ENCODE measurements at places on chromosomes 5 and 9. TPM values are rescaled to one million over a fixed set of nuclear protein-coding genes. Genes with fewer than 3 reads are reported as not detected.

IFNK gene
- not detected for total RNA-seq

SH3RF2 gene
- total RNA-seq = 1.0 TPM

ESM1 gene
- 1.8 TPM for total RNA-seq

MOB3B gene
- 8.0 TPM for total RNA-seq

TAF11L6 gene
- not detected for total RNA-seq

ACOT12 gene
- total RNA-seq = 0.21 TPM

NRARP gene
- total RNA-seq = 6.3 TPM

FOXB2 gene
- not detected for total RNA-seq

PCDHA1 gene
- 0.21 TPM for total RNA-seq

WNK2 gene
- total RNA-seq = 4.8 TPM

MEIKIN gene
- total RNA-seq = not detected

- DNase-seq = no peak
Observed at GRCh38 chr5:40384782-40385390, 294.8 kb upstream of the PTGER4 start.

DNA sequence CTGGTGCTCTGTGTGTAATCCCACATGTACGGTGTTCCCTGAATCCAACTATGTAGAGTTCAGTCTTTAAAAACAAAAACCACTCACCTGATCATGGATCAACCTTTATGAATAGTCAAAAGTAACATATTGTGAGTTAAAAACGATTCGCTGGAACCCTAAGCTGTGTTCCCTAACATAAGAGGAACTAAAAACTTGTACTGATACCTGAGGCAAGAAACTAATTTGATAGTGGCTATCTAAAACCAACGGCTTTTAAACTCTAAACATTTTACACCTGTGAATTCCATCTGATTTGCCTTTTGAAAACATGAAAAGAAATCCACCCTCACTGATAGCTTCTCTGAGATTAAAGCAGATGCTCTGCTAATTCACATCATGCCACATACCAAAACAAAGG is 101.5 kb downstream of the DEPDC1B start:
- DNase-seq = no peak

DNA sequence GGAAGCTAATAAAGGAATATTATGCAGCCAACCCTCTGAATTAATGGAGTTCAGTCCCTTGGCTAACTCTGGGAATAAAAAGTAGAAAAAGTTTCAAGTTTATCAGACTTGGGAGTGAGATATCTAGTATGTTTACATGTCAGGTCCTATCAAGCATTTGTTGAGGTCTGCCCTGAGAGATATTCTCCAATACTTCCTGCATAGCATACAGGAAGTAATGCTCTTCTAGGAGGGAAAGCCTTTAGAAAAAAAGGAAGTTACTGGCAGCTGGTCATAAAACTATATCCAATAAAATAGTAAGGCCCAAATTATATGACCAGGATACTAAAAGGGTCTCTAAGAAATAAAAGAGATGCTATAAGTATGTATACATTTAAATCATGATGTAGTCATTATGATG is 594.1 kb upstream of the FTMT start:
- DNase-seq = no peak

DNA sequence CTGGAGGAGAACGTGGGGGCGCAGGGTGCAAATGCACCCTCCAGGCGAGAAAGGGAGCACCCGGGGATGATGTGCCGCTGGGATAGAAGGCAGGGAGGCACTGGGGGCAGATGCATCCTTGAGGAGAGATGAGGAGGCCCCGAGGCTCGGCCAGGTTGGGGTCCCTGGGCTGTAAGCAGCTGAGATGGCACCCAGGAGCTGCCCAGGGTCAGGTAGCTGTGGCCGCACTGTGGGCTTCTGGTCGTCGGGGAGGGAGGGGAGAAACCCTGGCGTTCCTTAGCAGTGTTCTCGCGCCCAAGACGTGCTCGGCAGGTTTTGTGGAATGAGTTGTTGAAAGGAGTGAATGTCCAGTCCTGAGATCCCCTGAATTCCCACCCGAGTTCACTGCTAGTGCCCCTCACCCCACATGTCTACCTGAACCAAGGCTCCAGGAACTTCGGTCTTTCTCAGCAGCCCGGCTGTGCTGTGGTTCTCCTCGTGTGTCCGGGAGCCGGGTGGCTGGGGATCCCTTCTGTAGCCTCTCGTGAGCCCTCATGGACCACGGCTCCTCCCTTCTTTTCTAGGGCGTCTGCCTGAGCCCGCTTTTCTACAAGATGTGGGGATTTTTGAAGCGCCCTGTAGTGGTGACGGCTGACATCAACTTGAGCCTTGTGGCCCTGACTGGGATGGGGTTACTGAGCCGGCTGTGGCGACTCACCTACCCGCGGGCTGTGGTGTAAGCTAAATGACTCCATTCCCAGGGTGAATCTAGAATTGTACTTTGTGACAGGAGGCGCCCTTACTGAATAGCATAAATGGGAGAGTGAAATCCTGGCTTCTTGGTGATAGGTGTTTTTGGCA is 1.1 kb downstream of the POMT1 start:
- no peak for DNase-seq

GRCh38 chr5:128649192-128649591 is 111.1 kb upstream of the FBN2 start:
- DNase-seq = no peak

DNA sequence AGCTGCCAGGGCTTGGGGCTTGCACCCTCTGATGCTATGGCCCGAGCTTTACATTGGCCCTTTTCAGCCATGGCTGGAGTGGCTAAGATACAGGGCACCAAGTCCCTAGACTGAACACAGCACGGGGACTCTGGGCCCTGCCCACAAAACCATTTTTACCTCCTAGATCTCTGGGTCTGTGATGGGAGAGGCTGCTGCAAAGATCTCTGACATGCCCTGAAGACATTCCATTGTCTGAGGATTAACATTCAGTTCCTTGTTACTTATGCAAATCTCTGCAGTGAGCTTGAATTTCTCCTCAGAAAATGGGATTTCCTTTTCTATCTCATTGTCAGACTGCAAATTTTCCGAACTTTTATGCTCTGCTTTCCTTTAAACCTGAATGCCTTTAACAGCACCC is 337.0 kb upstream of the SMC2 start:
- no peak for DNase-seq

GRCh38 chr5:134793111-134793510 is 34.5 kb downstream of the DDX46 start:
- DNase-seq = no peak

DNA sequence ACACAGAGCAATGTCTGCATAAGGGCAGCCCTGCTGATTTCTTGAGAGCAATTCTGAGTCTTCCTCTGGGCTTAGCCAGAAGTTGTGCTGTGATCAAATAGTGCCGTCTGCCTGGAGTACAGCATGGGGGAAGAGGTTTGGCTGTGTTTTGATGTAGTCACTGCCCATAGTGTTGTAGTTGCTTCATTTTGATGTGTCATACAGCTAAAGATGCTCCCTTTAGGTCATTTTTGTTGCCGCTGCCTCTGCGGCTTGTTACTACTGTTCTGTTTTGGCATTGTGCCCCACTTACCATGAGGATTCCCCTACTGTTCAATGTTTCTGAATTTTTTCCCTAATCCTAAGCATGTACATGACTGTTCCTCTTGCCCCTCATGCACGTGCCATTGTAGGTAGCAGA is 23.0 kb downstream of the SLC36A1 start:
- no peak for DNase-seq

DNA sequence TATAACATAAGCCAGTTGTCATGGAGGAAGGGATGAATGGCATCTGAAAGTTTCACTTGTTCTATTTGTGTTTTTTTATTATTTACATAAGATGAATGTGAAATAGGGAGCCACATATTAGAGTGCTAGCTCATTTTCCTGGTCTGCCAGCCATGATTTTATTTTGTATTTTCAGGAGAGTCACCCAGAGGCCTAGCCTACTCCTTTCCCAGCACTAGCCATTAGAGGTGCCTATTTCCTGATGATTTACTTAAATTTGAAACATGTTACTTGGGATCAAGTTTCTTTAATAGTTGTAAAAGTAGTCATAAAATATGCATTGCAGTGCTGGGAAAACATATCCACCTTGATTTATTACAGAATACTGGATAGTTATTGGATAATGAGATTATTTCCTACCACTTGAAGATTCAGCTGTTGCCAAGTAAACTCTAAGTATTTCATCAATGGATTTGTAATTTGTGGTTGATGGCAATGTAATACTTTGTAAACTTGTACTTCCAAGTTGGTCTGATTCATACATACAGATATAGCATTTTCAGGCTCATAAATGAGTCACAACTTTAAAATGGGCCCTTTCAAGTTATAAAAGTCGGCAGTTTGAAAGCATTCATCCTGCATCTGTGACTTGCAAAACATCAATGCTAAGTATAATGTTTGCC is 50.8 kb downstream of the KCNN2 start:
- DNase-seq = peak; percentile 31

- no peak for DNase-seq
Observed at GRCh38 chr5:93596310-93596675, 13.3 kb downstream of the NR2F1 start.

GRCh38 chr5:81881595-81881994 is 90.2 kb upstream of the ATG10 start:
- DNase-seq = no peak

GRCh38 chr5:100270023-100270771 is 265.0 kb upstream of the FAM174A start:
- DNase-seq = no peak

- DNase-seq = no peak
Observed at GRCh38 chr9:107735821-107736220, 246.3 kb upstream of the KLF4 start.

DNA sequence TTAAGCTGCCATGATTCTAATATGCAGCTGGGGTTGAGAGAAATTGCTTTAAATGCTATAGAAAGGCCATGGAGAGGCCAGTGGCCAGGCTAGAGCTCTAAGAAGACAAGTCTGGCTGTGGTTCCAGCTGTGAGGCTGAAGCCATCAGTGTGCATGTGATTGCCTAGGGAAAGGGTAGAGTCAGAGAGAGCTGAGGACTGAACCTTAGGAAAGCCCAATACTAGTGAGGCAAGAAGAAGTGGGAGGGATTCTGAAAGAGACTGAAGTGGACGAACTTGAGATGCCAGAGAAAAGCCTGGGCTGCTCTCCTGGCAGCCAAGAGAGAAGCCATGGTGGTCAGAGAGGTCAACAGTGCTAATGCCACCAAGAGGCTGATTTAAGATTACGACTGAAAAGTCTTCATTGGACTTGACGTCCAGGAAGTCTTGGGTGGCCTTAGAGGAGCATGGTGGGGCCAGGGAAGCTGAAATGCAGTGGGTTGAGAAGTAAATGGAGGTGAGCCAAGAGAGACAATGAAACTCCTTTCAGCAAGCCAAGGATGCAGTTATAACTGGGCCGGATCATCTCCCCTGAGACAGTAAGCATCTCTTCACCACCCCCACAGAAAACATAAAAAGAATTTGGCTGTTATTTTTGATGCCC is 133.2 kb downstream of the TMEM174 start:
- no peak for DNase-seq

DNA sequence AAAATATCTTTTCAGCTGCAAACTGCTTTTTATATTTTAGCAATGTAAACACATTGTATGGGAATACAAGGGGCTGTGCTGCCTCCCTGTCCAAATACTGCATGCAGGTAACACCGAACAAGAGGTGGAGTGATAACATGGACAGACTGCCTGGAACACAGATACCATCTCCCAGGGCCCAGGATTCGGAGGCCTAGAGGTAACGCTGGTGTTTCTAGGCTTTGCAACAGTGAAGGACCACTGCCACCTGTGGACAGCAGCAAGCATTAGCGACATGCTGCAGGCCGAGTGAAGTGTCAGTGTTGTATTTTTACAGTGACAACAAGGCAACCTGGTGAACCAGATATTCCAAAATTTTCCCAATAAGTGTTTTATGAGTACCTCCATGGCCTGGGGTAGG is 379.1 kb downstream of the DMRT2 start:
- DNase-seq = no peak

DNA sequence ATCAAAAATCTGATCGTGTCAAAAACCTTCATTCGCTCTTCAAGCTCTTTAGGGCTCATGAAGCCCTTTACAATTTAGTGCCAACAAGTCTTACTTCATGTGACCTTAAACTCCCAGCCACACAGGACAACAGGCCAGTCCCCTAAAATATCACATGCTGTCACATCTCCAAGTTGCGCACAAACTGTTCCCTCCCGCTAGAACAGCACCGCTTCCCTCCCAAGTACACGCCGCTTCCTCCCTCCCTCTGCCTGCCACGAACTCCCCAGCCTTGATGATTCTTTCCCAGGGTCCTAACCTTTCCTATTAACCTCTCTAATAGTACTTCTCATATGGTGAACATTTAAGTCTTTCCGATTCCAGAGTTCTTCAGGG is 91.2 kb downstream of the TLE1 start:
- no peak for DNase-seq

DNA sequence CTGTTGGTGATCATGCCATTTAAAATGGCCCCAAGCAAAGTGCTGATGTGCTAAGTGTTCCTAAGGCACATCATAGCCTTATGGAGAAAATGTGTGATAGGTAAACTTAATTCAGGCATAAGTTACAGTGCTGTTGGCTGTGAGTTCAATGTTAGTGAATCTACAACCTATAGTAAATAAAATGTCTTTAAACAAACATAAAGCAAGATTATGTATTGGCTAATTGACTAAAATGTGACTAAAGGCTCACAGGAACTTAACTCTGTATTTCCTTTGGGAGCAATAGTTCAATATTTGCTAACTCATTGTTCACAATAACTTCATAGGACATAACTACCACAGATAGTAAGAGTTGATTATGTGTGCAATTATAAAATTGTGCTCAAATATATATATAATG is 49.4 kb upstream of the LRRC19 start:
- no peak for DNase-seq

GRCh38 chr5:151923866-151924476 is 680 bp downstream of the GLRA1 start:
- DNase-seq = no peak

DNA sequence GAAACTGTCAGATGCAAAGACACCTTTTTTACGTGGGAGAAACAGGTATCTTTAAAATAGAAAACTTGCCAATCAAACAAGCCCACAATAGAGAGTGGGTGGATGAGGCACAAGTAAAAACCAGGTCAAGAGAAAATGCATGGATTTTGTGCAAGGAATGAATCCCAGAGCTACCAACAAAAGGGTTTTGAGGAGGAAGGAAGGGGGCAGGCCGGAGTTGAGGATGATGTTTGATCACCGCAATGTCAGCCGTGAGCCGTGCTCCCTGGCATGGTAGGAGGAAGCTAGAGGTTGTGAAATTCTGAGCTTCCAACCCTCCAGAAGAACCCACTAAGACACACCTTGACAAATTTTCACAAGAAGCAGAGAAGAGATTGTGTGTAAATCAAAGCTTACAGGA is 53.2 kb downstream of the HRH2 start:
- DNase-seq = no peak

DNA sequence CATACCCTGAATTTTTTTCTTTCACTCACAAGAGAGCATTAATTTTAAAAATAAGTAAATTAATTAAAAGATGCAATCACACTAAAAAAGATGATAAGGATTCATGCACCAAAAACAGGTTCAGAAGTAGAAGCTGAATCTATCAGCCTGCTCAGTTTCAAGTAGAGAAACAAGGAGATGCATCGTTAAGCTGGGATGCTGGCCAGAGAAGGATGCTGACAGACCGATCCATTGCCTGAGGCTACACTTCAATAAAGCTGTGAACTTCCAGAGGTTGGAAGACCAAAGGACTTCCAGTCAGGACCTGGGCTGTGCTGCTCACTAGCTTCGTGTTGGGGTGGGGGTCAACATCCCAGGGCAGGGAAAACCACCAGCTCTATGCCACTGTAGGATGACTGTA is 457.7 kb downstream of the EFNA5 start:
- DNase-seq = no peak

GRCh38 chr5:14503017-14503680 is 78.4 kb upstream of the OTULINL start:
- DNase-seq = no peak

- DNase-seq = no peak
Observed at GRCh38 chr9:91378695-91379127, 17.0 kb upstream of the AUH start.
